Ascending aorta (tissue), 2 donors: ENCODE measurements at places on chromosomes 7 and 10. TPM values are rescaled to one million over a fixed set of nuclear protein-coding genes. Genes with fewer than 3 reads are reported as not detected.

The MLXIPL gene
- total RNA-seq = 297 TPM

The NPSR1 gene
- total RNA-seq = not detected

- no peak overlapping the region for H3K4me3 ChIP-seq
- no peak overlapping the region for H3K27ac ChIP-seq
- DNase-seq = no peak
Measured at GRCh38 chr10:9254353-9254752, 1199.9 kb downstream of the GATA3 start.

DNA sequence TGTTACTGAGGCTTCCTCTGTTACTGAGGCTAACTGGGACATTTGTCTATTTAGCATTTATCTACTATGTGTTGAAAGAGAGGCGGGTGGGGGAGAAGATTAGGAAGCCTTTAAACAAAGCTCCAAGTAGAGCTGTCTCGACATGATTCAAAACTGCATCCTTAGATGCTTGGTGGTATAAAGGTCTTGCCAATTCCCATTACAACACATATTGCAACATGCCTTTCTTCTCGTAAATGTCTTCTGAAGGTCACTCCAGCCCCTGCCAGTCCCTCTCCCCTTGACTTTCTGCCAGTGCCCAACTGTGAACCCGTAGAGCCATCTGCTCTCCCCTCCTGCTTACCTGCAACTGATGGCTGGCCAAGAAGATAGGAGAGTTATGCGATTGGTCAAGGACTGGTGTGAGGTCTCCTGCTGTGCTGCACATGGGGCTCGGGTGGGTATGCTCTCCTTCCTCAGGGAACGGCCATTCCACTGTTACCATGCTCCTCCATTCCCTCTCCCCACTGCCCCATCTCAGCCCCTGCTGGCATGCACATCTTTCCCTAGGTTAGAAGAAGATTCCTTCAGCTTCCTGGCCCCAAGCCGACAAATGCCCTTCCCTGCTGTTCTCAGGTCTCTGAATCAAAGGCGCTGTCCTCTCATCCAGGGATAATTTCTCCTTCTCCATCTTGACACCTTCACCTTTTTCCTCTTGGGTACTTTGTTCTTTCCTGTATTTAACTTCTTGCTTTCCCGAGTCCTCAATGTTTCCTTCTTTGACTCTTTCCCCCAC lies 43.6 kb upstream of the ZNF32 start:
- no peak overlapping the region for H3K4me3 ChIP-seq
- no peak for DNase-seq
- H3K27ac ChIP-seq = no peak overlapping the region
- peaks cover 10% of the 10 kb centered on the region for H3K4me1 ChIP-seq
- no peaks in the 10 kb centered on the region for H3K27me3 ChIP-seq

GRCh38 chr10:72260239-72260975 lies 13.3 kb upstream of the DDIT4 start:
- H3K27me3 ChIP-seq = no peaks in the 10 kb centered on the region
- H3K4me3 ChIP-seq = peak overlapping the region; percentile 74
- H3K4me1 ChIP-seq = peaks cover 45% of the 10 kb centered on the region
- peak; percentile 89 for DNase-seq

- DNase-seq = no peak
- no peak overlapping the region for H3K4me3 ChIP-seq
- H3K27ac ChIP-seq = peak overlapping the region; percentile 21
- H3K4me1 ChIP-seq = peaks cover 3% of the 10 kb centered on the region
Measured at GRCh38 chr10:90674461-90674860, 183.4 kb downstream of the HTR7 start.

DNA sequence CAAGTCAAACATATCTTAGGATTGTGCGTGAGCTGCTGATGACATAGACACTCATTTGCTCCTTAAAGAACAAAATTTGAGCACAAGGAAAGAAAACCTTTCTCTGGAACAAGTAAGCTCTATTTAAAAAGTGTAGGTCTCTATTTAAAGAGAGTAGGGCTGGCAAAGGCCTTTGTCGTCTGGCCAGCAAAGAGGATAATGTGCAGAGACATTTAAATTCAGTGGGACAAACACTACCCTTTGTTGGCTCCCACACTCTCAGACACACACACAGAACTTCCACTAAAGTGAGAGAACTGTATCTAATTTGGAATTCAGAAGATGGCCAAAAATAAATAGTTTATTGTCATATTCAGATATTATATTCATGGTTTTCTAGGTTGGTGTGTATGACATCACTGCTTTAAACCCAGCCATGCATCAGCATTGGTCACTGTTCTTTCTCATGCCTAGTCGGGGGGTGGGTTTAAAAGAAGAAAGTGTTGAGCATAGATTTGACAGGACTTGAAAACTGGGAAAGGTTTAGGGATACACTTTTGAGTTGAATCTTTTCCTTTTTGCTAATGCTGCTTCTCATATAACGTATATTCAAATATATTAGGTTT lies 49.5 kb upstream of the HDAC9 start:
- no peak for DNase-seq
- no peak overlapping the region for H3K4me3 ChIP-seq
- H3K4me1 ChIP-seq = no peaks in the 10 kb centered on the region
- no peaks in the 10 kb centered on the region for H3K36me3 ChIP-seq
- H3K27ac ChIP-seq = no peak overlapping the region
